ENCODE measurements at places on chromosomes 2 and 18. TPM values are rescaled to one million over a fixed set of nuclear protein-coding genes. Genes with fewer than 3 reads are reported as not detected.

DNA sequence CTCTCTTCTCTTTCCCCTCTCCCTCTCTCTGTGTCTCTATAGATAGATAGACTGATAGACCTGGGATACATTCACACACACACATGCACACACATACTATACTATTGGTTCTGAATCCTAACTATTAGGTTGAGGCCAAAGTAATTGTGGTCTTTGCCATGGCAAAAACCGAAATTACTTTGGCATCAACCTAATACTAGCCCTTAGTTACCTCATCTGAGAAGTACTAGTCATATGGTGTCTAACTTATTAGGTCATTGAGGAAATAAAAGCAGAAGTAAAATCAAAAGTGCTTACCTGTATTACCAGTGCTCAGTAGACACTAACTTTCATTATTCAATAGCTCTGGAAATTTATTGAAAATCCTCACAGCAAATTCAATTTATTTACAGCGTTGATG is 451.5 kb downstream of the EPHA4 start:
- no peaks in the 10 kb centered on the region for H3K36me3 ChIP-seq
- no peak overlapping the region for H3K4me3 ChIP-seq
- no peak overlapping the region for H3K27ac ChIP-seq
- H3K4me1 ChIP-seq = peaks cover 3% of the 10 kb centered on the region
- peaks cover 2% of the 10 kb centered on the region for H3K27me3 ChIP-seq
- DNase-seq = no peak

DNA sequence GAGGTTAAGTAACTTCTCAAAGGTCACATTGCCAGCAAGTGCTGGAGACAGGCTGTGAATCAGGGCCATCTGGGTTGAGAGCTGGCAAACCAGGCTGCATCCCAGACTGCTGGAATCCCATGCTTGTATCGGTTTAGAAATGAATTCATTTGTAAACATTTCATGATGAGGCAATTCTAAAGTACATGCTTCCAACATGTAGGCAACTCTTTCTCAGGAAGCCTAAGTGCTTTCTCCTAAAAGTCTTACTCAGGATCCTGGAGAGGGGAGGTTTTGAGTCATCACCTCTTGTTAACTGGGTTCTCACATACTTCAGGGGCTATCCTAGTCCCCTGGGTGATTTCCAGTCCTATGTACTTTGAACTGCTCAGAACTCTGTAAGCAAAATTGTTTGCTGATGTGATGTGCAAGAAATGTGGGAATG is 416.5 kb downstream of the MEIS1 start:
- no peak overlapping the region for H3K4me3 ChIP-seq
- no peaks in the 10 kb centered on the region for H3K36me3 ChIP-seq
- H3K27ac ChIP-seq = no peak overlapping the region
- H3K27me3 ChIP-seq = no peaks in the 10 kb centered on the region
- peaks cover 4% of the 10 kb centered on the region for H3K4me1 ChIP-seq
- no peak for DNase-seq

GRCh38 chr2:218694405-218695145 is 16.1 kb upstream of the TTLL4 start:
- no peaks in the 10 kb centered on the region for H3K4me1 ChIP-seq
- peaks cover 64% of the 10 kb centered on the region for H3K36me3 ChIP-seq
- no peaks in the 10 kb centered on the region for H3K27me3 ChIP-seq
- H3K4me3 ChIP-seq = no peak overlapping the region

GRCh38 chr2:77156599-77156998 is 365.6 kb downstream of the LRRTM4 start:
- H3K4me1 ChIP-seq = no peaks in the 10 kb centered on the region
- DNase-seq = no peak
- H3K27ac ChIP-seq = no peak overlapping the region

DNA sequence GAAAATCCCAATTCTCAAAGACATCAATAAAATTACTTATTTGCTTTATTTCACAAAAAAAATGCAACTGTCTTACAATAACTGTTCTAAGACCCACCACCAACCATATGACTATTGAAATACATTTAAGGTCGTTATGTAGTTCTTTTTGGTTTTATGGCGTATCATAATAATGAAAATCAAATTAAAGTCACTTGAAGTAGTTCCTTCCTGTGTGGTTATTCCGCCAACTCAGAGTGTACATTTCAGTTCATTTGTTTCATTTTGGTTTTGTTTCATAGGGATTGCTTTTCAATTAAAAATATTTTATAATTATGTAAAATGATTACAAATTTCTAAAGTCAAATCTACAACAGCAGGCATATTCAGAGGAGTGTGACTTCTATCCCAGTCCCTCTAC is 45.9 kb upstream of the AAK1 start:
- no peak overlapping the region for H3K27ac ChIP-seq
- no peak for DNase-seq
- no peak overlapping the region for H3K4me3 ChIP-seq

The CD8B2 gene
- 0.09 TPM for total RNA-seq

The ZNF532 gene
- total RNA-seq = 46.2 TPM
